ENCODE measurements at places on chromosomes 2 and 18. TPM values are rescaled to one million over a fixed set of nuclear protein-coding genes. Genes with fewer than 3 reads are reported as not detected.

The XIRP2 gene
- 0.38 TPM for polyA plus RNA-seq

The TMEM247 gene
- not detected for polyA plus RNA-seq

The SLC4A5 gene
- polyA plus RNA-seq = 1.0 TPM

The ASIC4 gene
- not detected for polyA plus RNA-seq

The ALPP gene
- polyA plus RNA-seq = not detected

The KIF5C gene
- polyA plus RNA-seq = 0.51 TPM

The SPC25 gene
- 0.25 TPM for polyA plus RNA-seq

The PRKAG3 gene
- 0.06 TPM for polyA plus RNA-seq

The IL36G gene
- polyA plus RNA-seq = not detected

The PTPRN gene
- not detected for polyA plus RNA-seq

The THADA gene
- 8.6 TPM for polyA plus RNA-seq

The ALPI gene
- polyA plus RNA-seq = 0.03 TPM

The GREB1 gene
- polyA plus RNA-seq = 1.1 TPM

The RAB27B gene
- polyA plus RNA-seq = 0.92 TPM

The CIB4 gene
- polyA plus RNA-seq = 0.16 TPM

The TMEFF2 gene
- polyA plus RNA-seq = 0.01 TPM

The DTNA gene
- polyA plus RNA-seq = 15.2 TPM

The SLC9A4 gene
- polyA plus RNA-seq = 1.8 TPM

The DNAH7 gene
- 0.09 TPM for polyA plus RNA-seq

The EHD3 gene
- polyA plus RNA-seq = 1.4 TPM

The PARD6G gene
- 2.3 TPM for polyA plus RNA-seq

The CNGA3 gene
- polyA plus RNA-seq = 0.01 TPM

The PSD4 gene
- polyA plus RNA-seq = 11.2 TPM

The TEX44 gene
- not detected for polyA plus RNA-seq

The CABYR gene
- polyA plus RNA-seq = 0.90 TPM

The TEKT4 gene
- not detected for polyA plus RNA-seq

The FSIP2 gene
- 0.21 TPM for polyA plus RNA-seq

The UGT1A10 gene
- polyA plus RNA-seq = not detected

The GBX2 gene
- polyA plus RNA-seq = not detected

The ARMC9 gene
- polyA plus RNA-seq = 8.7 TPM

The ADRA2B gene
- 2.6 TPM for polyA plus RNA-seq

The IGFBP2 gene
- polyA plus RNA-seq = 93.2 TPM
